ENCODE measurements at places on chromosomes 16 and 17.

- no peak for DNase-seq
Observed at GRCh38 chr17:47063475-47063874, 84.4 kb upstream of the RPRML start.

GRCh38 chr16:21685034-21685455 lies 21.3 kb downstream of the OTOA start:
- no peak for DNase-seq

DNA sequence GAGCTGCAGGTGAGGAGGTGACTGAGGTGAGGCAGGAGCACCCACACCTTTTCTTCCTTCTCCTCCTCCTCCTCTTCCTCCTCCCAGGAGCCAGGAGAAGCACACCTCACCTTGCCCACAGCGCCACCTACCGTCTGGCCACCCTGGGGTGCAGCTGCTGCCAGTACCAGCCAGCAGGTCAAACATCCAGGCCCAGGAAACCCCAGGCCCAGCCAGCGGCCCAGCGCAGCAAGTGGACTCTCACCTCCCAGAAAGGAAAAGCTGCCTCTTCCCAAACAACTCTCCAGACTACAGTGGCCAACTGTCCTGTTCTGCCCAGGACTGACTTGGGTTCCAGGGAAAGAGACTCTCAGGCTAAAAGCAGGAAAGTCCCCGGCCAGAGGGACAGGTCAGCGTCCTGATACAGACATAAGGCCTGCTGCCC lies 22.7 kb downstream of the PEMT start:
- no peak for DNase-seq

GRCh38 chr16:68386628-68387027 lies 61.7 kb downstream of the SMPD3 start:
- no peak for DNase-seq

GRCh38 chr17:31738067-31738466 lies 121.0 kb downstream of the COPRS start:
- DNase-seq = no peak

DNA sequence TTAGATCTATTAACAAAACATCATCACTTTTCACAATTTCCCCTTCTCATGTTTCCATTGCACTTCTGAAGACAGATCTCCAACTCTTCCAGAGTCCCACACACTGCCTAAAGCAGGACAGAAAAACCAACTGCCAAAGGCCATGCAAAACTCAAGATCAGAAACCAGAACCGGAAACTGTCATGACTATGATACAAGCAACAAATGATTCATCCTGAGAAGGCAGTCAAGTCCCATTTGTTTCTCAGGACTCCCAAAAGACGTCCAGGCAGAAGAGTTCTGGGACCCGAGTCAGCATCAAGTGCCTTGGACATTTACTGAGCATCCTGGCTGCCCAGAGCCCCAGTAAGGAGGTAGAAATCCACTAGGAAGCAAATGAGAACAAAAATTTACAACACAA lies 38.8 kb downstream of the ERN1 start:
- DNase-seq = no peak

DNA sequence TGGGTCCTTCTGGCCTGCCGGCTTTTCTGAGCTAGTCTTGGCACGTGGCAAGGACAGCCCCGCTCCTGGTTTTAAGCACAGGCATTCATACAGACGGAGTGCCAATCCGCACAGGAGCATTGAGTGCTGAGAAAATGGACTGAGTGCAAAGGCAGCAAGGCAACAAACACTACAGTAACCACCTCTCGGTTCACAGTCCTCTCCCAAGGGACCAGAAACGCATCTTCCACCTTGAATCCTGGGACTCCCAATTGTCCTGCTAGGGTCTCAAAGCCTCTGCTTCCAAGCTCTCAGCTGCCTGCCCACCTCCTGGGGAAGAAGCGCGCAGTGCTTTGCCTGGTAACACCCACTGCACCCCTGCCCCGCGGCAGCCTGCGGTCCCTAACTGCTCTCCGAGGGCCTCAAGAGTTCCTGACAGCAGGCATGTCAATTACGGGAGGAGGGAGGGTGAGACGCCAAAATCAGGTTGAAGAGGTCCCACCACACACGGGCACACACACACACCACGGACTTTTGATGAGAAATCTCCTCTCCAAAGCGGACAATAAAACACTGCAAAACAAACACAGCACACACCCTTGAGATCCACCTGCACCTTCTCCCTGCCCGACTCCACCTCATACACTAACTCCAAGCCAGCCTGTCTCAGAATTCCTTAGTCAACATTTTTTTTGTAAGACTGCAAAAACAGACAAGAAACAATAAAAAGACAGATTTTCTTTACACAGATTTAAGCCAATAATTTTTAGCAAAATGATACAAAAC lies 15.0 kb downstream of the SLC16A3 start:
- no peak for DNase-seq

DNA sequence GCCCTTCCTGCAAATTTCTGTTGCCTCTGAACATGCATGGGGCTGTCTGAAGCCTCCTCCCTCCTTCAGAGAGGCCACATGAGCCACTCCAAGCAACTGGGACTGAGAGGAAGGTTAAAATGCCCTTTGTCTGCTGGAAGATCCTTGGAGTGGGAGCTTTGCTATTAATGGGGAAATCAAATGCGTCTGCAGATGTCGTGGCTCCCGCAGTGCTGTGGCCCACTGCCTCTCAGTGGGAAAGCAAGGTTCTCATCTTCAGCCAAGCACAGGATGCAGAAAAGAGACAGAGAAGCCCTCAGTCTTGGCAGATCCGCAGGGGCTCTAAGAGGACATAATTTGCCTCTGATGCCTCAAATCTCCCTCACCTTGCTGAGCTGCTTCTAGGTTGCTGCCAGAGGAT lies 34.8 kb downstream of the PEMT start:
- no peak for DNase-seq
